ENCODE measurements at places on chromosomes 11 and 22. TPM values are rescaled to one million over a fixed set of nuclear protein-coding genes. Genes with fewer than 3 reads are reported as not detected.

DNA sequence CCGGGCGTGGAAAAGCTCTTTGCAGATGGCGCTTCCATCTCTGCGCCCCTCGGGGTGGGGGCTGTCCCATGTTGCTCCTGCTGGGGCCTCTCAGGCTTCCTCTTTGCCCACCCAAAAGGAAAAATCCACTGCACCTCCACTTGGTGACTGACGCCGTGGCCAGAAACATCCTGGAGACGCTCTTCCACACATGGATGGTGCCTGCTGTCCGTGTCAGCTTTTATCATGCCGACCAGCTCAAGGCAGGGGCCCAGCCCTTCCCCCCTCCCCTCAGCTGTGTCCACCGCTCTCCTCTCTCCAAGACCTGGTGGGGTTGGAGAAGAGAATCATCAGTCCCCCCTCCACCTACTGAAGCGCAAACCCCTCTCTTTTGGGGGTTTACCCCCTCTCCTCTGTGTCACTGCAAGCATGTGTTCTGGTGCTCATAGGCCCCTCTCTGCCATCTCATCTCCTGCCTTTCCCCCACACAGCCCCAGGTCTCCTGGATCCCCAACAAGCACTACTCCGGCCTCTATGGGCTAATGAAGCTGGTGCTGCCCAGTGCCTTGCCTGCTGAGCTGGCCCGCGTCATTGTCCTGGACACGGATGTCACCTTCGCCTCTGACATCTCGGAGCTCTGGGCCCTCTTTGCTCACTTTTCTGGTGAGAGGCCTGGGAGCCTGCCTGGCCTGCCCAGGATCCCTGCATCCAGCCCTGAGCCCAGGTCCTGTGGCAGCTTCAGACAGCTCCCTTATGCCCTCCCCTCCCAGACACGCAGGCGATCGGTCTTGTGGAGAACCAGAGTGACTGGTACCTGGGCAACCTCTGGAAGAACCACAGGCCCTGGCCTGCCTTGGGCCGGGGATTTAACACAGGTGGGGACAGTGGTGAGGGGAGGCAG is 1.8 kb downstream of the LARGE2 start:
- no peak for DNase-seq

DNA sequence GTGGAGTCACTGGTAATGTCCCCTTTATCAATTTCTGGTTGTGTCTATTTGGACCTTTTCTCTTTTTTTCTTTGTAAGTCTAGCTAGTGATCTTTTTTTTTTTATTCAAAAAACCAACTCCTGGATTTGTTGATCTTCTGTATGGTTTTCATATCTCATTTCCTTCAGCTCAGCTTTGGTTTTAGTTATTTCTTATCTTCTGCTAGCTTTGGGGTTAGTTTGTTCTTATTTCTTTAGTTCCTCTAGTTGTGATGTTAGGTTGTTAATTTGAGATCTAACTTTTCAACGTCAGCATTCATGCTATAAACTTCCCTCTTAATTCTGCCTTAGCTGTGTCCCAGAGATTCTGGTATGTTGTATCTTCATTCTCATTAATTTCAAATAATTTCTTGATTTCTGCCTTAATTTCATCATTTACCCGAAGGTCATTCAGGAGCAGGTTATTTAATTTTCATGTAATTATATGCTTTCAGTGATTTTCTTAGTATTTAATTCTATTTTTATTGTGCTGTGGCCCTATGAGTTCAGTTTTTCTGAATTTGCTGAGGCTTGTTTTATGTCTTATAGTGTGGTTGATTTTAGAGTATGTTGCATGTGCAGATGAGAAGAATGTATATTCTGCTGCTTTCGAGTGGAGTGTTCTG is 29.0 kb downstream of the PI4KA start:
- DNase-seq, result no peak

TMPRSS4 gene
- total RNA-seq, result 4.8 TPM

DNA sequence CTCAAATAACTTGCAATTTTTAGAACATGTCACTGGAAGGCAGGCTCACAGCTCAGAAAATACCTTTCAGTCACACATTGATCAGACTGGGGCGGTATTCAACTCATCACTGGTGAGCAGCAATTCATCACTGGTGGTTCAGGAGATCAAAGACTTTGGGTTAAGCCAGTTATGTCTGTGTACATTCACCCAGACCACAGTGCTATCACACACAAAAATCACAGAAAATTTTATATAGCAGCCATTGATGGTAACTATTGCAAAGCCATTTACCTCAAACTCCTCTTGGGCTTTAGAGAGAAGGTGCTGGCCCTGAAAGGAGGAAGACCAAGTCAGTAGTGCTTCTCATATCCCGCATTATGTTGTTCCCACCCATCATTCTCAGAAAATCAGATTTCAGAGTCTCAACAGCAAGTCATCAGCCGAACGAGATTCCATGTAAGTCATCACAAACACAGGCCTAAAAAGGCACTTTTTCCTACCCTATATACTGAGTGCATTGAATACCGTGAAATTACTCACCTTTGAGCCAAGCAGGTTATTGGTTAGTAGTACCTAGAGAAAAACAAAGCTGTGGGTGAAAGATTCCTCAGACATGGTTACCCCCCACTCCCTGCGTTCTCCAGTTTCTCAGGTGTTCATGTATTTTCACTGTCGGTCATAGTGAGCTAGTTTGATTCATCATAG is 14.0 kb upstream of the WDR74 start:
- no peak for DNase-seq

PYGM gene
- 3.8 TPM for total RNA-seq

- DNase-seq, result peak; percentile 35
These were observed 79.3 kb downstream of the SGSM3 start for GRCh38 chr22:40449676-40450035.

CHST1 gene
- 2.4 TPM for total RNA-seq

Measured in lung (tissue), 17 donors.